ENCODE measurements at places on chromosomes 16 and 17.

- DNase-seq: peak; percentile 67
Observed at GRCh38 chr17:43760254-43760852, 1.8 kb upstream of the SOST start.

- no peak for DNase-seq
Observed at GRCh38 chr16:47278306-47278970, 134.7 kb upstream of the NETO2 start.

DNA sequence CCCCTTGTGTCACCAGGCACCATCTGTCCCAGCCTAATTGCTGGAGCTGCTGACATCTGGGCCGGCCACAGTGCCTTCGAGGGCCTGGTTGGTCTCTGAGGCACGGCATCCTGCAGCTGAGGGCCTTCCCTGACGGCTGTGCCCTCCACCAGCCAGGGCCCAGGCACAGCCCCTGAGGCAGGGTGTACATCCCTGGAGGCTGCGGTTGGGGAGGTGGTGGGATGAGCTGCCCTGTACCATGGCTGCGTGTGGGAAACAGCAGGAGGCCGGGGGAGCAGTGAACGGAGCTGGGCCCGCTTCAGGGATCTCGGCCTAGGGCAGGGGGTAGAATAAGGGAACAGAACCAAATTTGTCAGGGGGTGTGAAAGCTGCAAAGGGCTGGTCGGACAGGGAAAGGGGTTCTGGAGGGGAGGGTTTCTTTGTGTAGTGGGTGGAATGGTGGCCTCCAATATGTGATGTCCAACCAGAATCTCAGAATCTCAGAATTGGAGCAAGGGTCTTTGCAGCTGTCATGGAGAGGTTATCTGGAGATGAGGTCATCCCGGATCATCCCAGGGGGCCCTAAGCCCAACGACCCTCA is 10.0 kb upstream of the SLC38A10 start:
- DNase-seq: no peak

DNA sequence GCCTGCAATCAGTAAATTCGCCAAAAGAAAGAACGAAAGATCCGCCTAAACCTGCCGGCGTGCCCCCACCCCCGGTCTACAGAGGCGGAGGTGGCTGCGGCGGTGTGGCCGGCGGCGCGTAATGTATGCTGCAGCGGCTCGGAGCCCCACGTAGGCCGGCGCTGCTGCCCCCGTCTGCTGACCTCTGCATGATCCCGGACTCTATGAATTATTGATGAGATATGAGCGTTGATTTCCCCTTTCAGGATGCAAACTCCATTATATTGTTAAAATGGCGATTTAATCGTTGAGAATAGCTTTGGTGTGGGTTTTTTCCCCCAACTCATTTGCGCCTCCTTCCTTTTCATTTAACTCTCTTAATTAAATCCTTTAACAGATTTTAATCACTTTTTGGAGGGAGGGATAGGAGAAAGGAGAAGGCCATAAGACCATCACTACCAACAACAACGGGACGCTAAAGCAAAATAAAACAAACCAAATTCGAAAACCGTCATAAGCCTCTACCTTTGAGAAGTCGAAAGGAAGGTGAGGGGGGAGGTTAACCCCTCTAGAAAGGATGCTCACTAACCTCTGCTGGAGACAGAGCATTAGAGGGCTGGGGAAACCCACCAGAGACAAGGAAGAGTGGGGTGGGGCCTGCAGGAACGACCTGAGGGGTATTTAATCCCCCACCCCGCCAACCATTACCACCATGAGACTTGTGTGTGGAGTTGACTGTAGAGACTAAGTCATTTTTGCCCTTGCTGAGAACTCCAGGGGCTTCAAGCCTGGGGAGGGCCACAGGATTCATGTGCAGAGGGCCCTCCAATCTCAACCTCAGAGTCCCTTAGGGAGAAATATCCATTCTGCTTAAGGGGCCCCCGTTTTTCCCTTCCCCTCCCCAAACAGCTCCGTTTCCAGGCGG is 3.4 kb downstream of the HOXB3 start:
- no peak for DNase-seq

- DNase-seq: no peak
Observed at GRCh38 chr16:79426663-79427062, 173.9 kb downstream of the MAF start.

GRCh38 chr16:67843343-67843765 is 1.2 kb downstream of the THAP11 start:
- DNase-seq: no peak

DNA sequence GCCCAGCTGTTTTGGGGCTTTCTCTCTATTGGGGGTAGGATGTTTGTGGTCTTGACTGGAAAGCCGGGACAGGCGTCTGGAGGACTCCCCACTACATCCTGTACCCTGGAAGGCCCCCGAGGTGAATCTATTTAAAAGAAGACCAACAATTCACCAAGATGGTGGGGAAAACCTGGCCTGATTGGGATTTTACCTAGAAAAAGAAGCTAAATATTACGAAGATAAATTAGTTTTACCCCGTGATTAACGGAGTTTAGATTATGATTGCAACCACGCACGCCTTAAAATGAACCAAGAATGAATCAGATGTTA is 779 bp upstream of the CCDC102A start:
- no peak for DNase-seq

- DNase-seq: no peak
Observed at GRCh38 chr17:61928101-61928436, 287 bp upstream of the INTS2 start.

DNA sequence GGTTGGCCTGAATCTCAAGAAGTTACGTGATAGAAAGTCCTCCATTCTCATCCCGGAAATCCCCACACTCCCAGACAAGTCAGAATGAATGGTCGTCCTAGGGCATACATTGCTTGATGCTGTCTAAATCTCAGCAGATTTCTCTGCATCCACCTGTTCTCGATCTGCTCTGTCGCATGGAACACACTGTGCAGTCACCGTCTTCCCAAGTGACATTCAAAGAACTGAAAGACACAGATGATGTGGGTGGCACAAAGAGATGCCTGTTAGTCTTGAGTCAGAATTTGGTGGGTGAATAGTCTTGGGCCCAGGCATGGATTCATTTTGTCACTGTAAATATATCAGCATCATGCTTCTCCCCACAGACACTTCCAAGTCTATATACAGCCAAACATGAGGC is 518 bp upstream of the KRTAP9-3 start:
- no peak for DNase-seq

DNA sequence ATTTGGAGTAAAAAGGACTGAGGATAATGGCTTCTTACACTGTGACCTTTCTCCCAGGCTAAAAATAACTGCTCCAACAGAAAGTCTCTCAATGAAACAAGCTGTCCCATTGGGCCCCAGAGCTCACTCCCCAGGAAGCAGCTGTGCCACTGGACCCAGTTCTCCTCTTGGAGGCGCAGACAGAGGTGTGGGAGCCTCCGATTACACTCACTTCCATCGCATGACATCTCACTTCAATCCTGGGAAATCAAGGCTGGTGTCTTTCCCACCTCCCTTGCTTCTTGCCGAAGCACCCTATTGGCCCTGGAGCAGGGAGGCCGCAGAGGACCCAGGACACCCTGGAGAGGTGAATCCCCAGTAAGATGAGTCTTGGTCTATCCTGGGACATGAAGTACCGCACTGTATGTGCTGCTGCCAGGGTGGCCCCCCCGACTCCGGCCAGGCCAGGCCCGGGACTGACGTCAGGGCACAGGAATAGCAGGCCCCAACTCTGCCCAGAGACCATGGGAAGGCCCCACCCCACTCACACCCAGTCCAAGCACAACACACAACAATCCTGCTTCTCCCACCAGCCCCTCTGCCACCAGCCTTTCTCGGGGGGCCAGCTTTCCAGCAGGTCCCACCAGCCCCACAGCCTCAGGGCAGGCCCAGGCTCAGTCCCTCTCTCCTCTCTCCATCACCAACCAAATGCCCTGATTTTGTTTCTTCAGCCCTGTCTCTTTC is 29.5 kb downstream of the SRL start:
- no peak for DNase-seq

DNA sequence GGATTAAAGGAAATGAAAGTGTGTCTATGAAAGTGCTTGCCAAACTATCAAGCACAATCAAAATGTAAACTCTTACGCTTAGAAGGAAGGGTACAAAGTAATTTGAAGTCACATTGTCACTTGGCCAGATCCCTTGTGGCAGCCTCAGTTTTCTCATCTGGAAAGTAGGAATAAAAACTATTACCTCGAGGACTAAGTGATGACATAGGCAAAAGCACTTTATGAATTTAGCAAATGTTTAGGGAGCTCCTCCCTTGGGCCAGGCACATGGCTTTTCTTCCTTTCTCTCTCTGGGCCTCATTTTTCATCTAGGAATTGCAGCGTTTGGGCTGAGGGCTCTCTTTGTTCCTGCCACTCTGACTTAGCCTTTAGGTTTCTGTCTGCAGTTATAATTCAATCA is 28.5 kb downstream of the DYNLL2 start:
- DNase-seq: no peak

DNA sequence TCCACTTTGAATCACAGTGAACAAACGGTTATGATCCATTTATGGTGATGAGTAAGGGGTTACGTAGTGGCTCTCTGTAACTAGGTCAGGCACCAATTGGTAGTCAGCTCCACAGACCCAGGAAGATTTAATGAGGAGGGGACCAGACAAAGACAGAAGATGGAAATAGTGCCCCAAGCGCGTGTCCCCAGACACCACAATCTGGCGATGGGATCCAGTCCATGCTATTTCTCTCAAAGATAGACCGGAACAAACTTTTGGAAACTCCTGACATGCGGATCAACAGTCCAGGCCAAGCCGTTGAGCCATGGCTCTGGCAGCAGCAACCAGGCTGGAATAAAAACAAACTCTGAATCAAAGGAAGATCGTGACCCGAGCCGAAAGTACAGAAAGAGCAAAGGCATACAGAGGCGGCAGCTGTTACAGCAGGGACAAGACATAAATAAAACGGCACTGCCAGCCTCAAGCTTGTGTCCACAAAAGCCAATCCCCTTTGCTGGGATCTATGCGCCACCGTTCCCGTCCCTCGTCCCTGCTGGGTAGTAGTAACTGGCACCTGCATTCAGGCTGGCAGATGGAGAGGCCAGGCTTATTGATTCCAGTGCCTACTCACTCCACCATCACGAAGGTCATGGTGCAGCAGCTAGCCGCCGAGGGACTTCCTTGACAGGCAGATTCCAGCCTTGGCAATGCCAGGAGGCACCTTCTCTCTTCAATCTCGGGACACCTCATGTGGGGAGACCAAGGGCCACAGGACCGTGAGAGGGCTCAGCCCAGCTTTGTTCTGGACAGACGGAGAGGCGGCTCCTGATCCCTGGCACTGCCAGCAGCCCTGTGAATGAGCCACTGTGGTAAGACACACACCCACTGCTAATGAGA is 50.2 kb downstream of the CDH11 start:
- DNase-seq: no peak

DNA sequence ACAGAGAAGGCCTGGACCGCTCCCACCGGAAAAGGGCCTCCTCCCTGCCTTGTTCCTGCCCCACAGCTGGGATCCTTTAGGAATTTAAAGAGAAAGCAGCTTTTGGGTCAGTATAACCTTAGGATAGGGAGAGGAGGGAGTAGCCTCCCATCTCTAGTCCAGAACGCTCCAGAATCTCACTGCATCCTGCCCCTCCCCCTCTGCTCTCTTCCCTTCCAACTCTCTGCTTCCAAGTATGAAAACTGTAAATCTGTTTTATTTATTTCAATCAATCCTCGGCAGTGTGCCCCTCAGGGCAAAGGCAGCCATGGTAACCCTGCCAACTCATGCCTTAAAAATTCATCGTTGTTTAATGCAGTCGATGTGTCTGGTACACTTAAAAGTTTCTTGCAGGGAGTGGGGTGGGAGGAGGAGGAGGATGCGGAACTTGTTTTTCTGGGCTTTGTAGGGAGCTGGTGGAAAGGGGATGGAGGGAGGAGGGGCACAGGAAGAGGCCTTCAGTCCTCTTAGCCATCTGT is 21.2 kb upstream of the MTSS2 start:
- DNase-seq: no peak

GRCh38 chr17:60390186-60390585 is 1.7 kb downstream of the USP32 start:
- DNase-seq: no peak

DNA sequence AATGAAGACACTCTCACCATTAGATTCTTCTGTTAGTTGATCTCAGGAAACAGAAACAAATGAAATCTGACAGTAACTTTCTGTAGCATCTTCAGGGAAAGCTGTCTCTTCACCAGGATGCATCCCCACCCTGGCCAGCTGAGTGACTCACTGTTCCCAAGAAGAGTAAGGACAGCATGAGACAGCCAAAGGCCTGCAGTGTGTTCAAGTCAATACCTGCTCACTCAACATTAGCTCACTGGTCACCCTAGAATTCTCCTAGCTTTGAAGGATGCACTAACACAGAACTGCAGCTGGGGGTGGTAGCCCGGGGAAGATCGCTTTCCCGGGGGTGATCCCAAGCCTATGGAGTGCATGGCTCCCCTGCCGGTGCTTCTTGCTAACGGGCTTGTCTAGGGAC is 28.2 kb upstream of the CLEC18B start:
- DNase-seq: no peak

DNA sequence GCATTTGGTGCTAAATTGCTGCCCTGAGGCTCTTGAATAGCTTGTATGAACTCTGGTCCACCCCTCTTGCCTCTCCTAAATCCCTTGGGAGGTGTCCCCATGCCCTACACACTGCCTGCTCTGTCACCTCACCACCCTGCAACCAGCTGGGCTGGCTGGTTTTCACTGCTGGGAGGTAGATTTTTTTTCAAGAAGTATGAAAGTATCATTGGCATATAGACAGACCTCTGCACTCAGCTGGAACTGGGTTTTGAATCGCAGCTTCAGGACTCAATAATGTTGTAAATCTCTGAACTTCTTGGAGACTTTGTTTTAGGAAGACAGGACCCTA is 184.9 kb downstream of the MSI2 start:
- DNase-seq: no peak

- DNase-seq: no peak
Observed at GRCh38 chr16:19842426-19843157, 42.1 kb downstream of the GPRC5B start.

DNA sequence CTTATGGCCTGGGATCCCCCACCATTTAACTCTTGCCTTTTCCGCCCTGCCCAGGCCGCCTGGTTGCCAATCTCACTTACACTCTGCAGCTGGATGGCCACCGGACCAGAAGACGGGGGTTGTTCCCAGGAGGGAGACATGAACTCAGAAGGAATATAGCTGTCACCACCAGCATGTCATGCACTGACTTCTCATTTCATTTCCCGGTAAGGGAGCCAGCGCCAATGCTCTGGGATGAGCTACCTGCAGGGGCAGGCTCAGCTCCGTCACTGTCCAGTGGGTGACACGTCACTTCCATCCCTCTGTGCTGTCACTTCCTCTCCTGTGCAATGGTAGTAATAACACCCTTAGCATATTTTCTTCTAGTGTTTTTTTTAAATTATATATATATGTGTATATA is 26.7 kb downstream of the ITGAL start:
- DNase-seq: no peak

DNA sequence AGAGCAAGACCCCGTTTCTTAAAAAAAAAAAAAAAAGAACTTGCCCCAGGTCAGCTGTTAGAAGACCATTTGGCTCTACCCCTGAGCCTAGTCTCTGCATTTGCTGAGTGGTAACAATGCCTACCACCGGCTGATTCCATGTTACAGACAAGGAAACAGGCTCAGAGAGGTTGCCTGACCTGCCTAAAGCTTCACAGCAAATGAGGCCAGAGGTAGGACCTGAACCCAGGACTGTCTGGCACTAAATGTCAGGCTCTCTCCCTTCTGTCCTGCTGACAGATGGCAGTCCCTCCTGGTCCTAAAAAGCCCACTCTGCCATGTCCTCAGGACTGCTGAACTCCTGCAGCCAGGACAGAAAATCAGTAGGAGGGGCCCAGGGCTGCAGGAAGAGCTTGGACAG is 5.8 kb downstream of the STX1B start:
- DNase-seq: no peak

- DNase-seq: no peak
Observed at GRCh38 chr16:48811478-48811877, 201.5 kb upstream of the N4BP1 start.

GRCh38 chr16:84503751-84504395 is 586 bp downstream of the MEAK7 start:
- no peak for DNase-seq
